Regular cardiac myocyte (primary cell): ENCODE measurements at places on chromosomes 4 and X. TPM values are rescaled to one million over a fixed set of nuclear protein-coding genes. Genes with fewer than 3 reads are reported as not detected.

The MAGEA9B gene
- total RNA-seq: not detected in 2 replicates

The IRAK1 gene
- total RNA-seq: 74.4 and 108 TPM in 2 replicates

The GPRASP1 gene
- 1.5 and 7.3 TPM in 2 replicates for total RNA-seq

The PDE5A gene
- 80.3 and 93.7 TPM in 2 replicates for total RNA-seq

The AFP gene
- 0.38 and 0.85 TPM in 2 replicates for total RNA-seq

The GAB3 gene
- 7.3 and 20.0 TPM in 2 replicates for total RNA-seq

The AWAT1 gene
- not detected in 2 replicates for total RNA-seq

The AMBN gene
- total RNA-seq: not detected in 2 replicates

The WDFY3 gene
- total RNA-seq: 70.5 and 78.6 TPM in 2 replicates

The USP17L15 gene
- total RNA-seq: not detected in 2 replicates

The HERC5 gene
- total RNA-seq: 0.77 and 5.1 TPM in 2 replicates
